ENCODE measurements at places on chromosomes 5 and 9.

- peak; percentile 53 for DNase-seq
These were observed 383.6 kb downstream of the CCDC171 start for GRCh38 chr9:15936306-15936921.

GRCh38 chr5:150353032-150353675 lies 4.3 kb upstream of the TCOF1 start:
- DNase-seq = no peak

GRCh38 chr9:123445981-123446610 lies 90.1 kb downstream of the CRB2 start:
- DNase-seq = no peak

DNA sequence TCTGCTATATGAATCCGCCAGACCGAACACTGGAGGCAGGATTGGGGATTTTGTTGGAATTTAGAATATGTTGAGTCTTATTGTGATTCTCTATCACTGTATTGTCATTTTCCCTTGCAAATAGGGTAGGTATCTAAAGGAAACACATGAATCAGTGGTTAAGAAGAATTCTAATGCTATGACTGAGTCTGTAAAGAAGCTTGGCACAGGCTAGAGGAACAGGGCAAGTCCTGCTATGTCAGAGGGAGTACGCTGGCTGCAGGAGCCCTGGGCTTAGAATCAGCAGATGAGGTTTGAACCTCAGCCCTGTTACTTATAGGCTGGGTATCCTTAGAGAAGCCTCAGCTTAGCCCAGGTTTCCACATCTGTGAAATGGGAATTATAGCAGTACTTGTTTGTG lies 198.1 kb downstream of the NR3C1 start:
- peak; percentile 86 for DNase-seq

DNA sequence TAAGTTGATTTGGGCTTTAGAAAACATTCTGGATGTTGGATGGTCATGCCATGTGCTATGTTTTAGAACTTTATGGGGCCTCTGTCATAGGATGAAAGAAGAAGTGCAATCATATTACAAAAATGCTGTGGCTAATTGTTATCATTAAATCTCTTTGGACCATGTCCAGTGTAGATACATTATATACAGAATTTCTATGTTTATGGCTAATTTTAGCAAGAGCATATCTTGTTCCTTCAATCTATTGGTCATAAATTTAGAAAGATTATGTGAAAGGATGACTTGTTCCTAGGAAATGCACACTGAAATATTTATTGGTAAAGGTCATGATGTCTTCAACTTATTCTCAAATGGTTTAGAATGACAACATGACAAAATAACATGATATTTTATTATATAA lies 42.4 kb upstream of the ELL2 start:
- DNase-seq = no peak

Data from GM04503 (cell line).